ENCODE measurements at places on chromosomes 5 and 9.

DNA sequence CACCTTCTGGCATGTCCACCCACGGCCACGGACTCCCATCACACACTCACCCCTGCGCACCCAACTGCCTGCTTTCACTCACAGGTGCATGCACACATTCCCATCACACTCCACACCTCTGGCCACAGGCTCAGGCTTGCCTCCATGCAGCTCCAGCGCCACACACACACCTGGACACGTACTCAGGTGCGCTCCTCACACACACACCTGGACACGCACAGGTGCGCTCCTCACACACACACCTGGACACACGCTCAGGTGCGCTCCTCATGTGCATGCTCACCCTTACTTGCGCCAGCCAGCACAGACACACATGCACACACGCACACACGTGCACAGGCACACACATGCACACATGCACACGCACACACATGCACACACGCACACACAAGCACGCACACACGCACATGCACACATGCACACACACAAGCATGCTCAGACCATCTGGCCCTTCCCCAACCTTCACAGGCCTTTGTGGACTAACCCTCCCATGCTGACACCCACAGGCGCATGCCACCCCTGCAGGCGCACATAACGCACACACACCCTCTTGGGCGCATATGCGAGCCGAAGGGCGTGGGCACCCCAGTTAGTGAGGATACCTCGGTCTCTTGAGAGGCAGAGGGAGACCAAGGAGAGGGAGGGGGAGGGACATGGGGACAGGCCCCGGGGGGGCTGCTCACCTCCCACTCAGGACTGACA lies 8.3 kb downstream of the GRIN1 start:
- no peak for DNase-seq

DNA sequence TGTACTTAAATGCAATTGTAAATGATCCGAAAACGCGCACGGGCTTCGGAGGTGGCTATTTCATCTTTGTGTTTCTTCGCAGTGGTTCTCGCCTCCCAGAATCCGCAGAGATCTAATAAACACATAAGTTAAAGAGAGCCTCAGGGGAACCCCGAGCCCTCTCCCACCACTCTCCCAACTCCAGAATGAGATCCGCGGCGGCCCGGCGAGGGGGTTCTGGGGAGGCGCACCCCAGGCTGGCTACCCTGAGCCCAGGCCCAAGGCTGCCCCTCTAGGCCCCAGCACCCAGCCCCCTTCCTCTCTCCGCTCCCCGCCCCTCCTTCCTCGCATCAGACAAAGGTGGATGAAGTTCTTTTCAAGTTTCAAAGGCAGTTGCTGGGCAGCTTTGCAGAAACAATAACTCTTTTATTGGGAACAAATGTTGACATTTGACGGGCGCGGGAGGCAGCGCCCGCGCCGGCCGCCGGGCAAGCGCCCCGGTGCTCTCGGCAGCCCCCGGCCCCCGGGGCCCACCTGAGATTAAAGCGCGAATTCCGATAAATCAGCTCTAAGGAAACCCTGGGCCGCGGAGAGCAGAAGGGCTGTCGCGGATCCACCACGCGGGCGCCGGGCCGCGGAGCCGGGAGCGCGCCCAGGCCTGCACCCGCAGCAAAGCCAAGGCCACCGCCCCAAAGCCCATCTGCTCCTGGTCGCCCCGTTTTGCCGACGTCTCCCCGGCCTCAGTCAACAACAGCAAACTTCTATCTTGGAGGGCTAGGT lies 8.4 kb downstream of the IRX2 start:
- no peak for DNase-seq

GRCh38 chr9:114271556-114272510 lies 51.1 kb upstream of the ORM1 start:
- DNase-seq, result no peak

- no peak for DNase-seq
Measured at GRCh38 chr9:129822898-129823541, 916 bp downstream of the TOR1A start.

- no peak for DNase-seq
Measured at GRCh38 chr5:160537116-160537515, 115.5 kb downstream of the PTTG1 start.

- DNase-seq, result no peak
Measured at GRCh38 chr9:13845460-13845859, 468.5 kb downstream of the NFIB start.

DNA sequence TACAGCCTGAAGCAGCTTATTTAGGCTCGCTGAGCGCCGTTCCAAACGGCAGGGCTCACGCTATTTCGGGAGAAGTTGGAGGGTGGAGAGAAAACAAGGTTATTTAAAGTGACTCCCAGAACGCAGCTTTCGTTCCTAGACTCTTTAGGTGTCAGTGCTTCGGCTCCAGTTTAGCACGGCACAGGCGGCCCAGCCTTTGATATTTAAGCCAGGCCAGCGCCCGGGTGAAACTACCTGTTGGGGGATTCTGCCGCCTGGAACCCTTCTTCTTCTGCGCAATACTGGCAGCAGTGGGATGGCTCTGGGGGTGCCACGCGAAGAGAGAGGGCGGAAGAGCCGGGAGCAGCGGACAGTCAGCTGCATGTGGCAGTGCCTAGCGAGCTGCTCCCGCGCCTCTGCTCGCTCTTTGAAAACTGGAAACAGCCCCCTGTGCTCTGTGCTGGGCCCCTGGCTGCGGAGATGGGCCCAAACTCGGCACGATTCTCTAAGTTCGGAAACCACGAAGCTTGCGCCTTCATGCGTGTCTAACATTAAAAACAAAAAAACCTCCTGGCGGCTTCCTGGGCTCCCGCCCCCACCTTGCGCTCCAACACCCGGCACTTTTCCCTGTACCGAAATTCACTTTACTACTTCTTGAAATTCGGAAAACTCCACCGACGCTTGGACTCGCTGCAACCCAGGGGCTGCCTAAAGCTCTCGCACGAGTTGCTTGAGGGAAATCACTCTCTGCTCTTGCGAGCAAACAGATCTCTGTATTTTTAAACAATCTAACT lies 34.6 kb upstream of the NFIB start:
- DNase-seq, result no peak

DNA sequence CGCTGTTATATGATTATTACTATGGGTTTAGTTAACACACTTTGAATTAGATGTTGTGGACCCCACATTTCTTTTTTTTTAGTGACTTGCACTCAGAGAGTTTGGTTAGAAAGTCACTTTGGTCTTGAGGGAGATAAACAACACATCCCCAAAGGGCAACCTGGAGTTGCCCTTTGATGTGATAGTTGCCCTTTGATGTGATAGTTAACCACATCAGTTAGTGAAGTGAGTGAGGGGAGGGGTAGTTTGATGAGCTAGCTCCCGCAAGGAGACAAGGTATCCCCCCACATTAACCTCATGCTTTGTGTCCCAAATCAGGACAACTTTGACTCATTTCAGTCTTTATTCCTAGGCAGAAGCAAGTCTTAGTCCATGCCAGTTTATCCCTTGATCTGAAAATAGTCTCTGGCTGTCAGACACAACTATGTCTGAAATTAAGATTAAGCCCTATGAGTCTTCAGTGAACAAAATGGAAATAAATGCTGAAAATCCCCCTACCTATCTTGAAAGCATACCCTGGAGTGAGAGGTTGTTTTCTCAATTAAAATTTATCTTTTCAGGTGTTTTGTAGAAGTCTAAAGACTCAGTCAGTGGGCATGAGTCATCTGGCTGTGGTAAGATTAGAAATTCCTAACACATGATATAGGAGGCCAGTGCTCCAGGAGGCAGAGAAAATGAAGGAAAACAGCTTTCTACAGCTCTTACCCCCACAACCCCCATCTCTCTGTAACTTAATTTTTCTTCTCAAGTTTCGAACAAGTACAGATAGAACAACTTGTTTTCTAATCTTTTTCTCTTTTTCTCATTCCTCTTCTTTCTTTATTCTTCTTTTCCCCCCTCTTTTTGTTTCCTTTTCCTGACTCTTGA lies 208.9 kb upstream of the DMRTA1 start:
- DNase-seq, result no peak

GRCh38 chr9:110129425-110129824 lies 78.5 kb downstream of the C9orf152 start:
- no peak for DNase-seq

DNA sequence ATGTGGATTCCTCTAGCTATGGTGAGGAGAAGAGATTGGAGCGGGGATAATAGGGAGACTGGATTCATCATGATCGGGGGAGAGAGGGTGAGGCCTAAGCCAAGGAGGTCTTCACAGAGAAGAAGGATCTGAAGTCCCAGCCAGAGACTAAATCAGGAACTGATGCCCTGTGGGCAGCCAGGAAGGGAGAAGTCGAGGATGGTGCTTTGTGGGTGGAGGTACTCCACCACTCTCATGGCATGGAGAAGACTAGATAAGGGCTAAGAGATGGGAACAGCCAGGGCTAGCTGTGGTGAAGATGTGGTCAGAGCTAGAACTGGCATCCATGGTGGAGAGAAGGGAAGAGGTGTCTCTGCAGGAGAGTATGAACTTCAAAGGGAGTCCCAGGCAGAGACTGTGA lies 3.0 kb upstream of the RGS14 start:
- no peak for DNase-seq

DNA sequence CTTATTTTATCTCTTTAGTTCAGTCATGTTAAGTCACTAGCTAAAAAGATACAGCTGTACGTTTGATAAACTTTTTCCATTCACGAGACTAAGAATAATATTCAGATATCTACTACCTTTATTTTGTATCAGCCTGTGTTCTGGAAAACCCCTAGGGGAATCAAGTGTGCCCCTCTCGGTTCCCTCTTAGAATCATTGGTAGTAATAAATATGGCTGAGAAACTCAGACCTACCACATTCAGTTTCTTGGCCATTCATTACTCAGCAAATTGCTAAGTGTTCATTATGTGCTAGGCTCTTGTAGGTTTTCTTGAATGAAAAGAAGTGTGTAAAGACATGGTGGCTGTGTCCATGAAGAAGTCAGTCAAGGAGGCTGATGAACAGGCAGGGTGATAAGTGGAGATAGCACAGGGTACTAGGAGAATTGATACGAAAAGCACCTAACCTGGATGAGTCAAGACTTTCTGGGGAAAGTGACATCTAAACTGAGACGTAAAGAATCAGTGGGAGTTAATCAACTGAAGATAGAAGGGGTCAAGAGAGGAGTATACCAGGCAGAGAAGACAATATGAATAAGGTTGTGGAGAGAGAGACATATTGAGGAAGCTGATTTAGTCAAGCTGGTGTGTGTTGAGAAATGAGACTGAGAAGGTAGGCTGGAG lies 86.2 kb downstream of the CSNK1G3 start:
- no peak for DNase-seq

DNA sequence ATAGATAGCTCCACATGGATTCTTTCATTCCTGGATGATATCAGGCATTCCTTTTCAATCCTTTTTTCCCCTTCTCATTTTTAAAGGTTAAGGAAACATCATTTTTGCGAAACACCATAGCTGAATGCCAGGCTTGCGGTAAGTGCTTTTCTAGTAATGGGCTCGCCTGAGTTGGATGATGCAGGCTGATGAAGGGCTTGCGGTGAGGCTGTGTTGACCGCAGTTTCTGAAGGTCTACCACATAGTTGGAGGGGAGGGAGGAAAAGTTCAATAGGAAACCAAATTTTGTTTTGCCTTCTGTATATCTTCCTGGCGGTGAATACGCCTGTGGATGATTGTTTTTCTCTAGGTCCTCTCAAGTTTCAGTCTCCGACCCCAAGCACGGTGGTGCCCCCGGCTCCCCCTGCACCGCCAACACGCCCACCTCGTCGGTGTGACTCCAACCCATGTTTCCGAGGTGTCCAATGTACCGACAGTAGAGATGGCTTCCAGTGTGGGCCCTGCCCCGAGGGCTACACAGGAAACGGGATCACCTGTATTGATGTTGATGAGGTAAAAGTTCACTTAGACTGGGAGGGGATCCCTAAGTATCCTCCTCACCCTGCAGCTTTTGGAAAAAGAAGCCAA lies 24.3 kb downstream of the THBS4 start:
- DNase-seq, result no peak

DNA sequence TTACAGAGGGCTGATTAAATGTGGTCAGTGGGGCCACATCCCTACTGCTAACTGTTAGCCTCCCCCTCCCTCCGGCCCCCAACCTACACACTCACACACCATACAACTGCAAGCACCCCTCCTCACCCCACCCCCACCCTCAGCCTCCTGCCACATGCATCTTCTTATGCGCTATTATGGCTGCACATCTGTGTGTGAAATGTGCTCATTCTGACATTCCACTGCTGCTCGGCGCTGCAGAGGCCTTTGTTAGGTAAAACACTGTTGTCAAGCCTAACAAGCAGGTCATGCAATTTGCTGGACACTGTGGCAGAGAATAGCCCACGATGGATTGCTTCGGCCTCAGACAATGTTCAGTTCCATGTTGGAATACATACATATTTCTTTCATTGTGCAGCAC lies 173.6 kb downstream of the NR2F1-AS1 start:
- no peak for DNase-seq

- no peak for DNase-seq
Measured at GRCh38 chr9:81833563-81834345, 94.5 kb upstream of the SPATA31D4 start.

- DNase-seq, result no peak
Measured at GRCh38 chr5:167720676-167721260, 570.7 kb upstream of the WWC1 start.

DNA sequence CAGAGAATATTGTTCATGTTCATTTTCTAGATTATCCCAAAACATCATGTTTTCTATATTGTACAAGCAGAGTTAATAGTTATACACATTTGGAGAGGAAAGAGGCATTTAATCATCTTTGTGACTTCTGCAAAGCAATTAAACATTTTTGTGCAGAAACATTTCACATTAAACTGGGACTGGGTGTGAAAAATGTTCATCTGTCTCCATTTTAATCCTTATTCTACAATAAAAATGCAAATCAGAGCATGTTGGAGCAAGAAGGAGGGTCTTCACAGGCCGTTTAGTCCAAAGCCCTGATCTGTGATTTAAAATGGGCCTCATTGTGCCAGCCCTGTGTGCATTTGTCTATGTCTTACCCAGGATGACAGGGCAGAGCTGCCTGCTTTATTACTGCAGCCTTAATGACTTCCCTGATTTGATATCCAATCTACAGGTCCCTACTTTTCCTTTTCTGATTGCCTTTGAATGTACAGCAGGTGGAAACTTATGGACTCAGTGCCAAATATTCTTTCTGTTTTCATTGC lies 183.5 kb downstream of the CAVIN4 start:
- no peak for DNase-seq

DNA sequence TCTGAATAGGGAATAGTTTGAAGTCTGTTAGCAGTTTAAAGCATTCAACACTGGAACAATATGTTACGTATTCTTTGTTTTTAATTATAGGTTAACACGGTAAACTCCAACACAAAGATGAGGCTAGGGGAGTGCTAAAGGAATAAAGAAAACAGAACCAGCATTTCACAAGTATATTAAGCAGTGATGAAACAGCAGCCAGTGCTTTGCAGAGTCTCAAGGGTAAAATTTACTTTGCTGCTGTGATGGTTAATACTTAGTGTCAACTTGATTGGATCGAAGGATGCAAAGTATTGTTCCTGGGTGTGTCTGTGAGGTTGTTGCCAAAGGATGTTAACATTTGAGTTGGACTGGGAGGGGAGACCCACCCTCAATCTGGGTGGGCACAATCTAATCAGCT lies 30.0 kb upstream of the GSN start:
- DNase-seq, result no peak

- DNase-seq, result no peak
Measured at GRCh38 chr9:130570208-130570607, 9.2 kb upstream of the FUBP3 start.

Data from stimulated activated CD4-positive, alpha-beta T cell treated with anti-CD3 and anti-CD28 coated beads, Interleukin-2, amount 100 ng/mL, for 48 hours (primary cell).